ENCODE measurements at places on chromosomes 6 and 20.

GRCh38 chr6:163970846-163971564 lies 556.5 kb downstream of the QKI start:
- no peak for DNase-seq

DNA sequence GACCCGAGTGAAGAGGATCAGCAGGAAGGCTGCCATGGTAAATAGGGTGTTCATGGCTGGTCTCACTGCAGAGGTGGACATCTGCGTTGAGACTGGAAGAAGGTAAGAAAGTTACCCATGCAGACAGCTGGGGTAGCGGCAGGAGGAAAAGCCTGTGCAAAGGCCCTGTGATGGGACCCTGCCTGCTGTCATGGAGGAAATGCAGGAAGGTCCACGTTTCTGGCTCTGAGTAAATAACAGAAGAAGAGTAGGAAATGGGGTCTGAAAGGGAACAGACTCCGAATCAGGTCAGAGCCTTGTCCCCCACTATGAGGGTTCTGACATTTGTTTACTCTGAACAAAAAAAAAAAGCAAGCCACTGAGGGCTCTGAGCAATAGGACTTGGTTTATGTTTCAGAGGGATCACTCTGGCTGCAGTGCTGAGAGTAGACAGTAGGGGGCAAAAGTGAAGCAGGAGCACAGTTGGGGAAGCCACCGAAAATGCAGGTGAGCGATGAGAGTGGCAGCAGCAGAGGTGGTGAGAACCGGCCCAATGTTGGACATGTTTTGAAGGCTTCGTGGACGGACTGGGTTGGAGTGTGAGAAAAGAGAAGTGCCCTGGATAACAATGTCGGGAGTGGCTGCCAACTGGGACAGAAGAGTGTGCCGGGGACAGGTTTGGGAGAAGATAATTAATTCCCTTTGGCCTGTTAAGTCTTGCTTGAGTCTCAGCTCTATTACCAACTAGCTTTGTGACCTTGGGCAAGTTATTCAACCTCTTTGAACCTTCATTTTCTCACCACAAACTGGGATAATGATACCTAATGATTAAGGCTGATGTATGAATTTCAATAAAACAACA lies 57.9 kb upstream of the MAP7 start:
- peak; percentile 56 for DNase-seq

DNA sequence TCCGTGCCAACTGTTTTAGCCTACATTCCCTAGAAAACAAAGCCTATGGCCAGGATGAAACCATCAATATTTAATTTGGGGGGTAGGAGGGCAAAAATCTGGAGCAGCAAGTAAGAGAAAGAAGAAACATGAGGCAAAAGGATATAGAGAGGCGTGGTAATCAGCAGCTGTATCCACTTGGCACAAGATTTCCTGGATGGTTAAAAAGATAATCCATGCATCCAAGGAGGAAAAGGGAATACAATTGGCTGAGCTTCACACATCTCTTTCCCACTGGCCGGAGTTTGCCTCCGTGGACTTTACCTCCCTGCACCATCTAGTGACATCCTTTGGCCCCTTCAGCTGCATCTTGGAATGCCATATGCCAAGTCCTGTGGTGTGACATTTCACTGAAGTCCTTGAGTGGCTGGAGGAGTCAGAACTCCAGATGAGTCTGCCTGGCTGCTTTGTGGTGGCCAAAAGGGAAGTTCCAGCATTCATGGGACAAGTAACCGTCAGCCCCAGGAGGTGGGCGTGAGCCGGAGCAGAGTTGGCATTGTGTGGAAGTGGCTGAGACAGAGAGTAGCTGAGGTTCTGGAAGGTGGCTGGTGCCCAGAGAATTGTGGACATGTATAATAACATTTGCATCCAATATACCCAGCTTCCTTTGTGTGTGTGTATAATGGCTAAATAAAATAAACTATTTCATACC lies 13.7 kb upstream of the TMX4 start:
- DNase-seq: no peak

GRCh38 chr6:3273707-3274521 lies 15.2 kb downstream of the PSMG4 start:
- no peak for DNase-seq

GRCh38 chr6:122734529-122735395 lies 44.8 kb upstream of the FABP7 start:
- DNase-seq: no peak

- DNase-seq: no peak
Observed at GRCh38 chr6:149064001-149064659, 253.4 kb upstream of the TAB2 start.

DNA sequence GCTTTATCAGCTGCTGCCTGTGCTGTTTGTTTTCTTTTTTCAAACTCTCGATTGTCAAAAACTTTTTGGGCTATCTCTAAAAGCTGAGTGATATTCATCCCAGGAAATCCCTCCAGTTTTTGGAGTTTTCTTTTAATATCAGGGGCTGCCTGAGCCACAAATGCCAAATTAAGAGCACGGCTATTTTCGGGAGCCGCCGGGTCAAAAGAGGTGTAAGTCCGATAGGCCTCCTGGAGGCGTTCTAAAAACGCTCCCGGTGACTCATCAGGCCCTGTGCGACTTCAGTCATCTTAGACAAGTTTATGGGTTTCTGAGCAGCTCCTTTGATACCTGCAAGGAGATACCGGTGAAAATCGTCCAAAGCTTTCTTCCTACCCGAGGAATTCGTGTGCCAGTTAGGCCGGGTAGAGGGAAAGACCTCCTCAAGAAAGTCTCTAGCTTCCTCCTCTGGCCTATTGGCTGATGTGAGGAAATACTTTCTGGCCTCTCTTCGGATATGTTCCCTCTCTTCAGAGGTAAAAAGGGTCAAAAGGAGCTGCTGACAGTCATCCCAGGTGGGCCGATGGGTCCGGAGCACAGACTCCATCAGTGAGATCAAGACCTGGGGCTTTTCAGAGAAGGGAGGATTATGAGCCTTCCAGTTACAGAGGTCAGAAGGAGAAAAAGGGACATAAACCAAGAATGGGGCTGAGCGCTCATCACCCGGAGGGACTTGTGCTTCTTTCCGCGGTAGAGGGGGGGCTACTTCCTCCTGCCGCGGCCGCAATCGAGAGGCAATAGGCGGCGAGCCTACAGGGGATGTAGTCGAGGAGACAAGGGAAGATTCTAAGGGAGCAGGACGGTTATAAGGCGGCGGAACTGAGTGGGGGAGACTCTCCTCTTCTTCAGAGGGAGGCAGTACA lies 151.1 kb downstream of the TRIM27 start:
- no peak for DNase-seq

DNA sequence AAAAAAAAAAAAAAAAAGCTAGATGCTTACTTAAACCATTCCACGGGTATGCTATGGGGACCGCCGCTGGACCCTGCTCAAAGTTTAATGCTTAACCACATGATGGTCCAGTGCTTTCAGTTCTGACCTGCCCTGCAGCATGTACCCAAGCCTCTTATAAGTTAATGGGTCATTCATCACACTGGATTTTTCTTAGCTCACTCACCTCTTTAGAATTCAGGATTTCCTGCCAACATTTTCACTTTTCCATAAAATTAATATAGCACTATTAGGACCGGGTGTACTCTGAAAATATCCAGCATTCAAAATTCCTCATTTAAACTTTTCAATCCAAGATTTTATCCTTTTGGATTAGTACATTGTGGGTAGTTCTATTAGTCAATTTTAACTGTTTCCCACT lies 140.8 kb downstream of the ALDH8A1 start:
- DNase-seq: no peak

- DNase-seq: no peak
Observed at GRCh38 chr20:38227420-38228360, 32.8 kb downstream of the KIAA1755 start.

DNA sequence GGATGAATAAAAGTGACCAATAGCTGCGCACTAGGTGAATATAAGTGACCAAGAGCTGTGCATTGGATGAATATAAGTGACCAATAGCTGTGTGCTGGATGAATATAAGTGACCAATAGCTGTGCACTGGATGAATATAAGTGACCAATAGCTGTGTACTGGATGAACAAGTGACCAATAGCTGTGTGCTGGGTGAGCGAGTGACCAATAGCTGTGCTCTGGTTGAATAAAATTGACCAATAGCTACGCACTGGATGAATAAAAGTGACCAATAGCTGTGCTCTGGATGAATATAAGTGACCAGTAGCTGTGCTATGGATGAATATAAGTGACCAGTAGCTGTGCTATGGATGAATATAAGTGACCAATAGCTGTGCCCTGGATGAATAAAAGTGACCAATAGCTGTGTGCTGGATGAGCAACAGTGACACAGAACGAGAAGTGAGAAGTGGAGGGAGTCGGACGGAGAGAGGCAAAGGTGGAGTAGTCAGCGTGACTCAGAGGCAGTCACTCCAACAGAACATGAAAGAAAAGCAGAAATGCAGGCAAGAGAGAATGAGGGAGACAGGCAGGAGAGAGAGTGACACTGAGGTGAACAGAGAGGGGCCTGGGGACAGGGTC lies 38.5 kb downstream of the RBM38 start:
- no peak for DNase-seq

DNA sequence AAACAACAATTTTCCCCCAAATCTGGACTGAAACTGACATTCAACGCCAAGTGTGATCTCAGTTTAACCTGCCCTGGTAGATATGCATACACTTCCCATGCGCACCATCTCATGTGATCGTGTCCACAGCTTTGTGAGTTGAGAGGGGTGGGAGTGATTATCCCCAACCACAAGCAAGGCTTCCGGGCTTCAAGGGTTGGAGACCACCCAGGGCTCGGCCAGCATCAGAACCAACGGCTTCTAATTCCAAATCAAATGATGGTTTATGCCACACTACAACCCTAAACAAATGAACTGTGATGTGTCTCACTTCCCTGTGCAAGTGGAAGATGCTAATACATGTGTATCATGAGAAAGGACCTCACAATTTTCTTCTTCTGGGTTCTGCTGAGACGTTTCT lies 515 bp upstream of the TGM3 start:
- no peak for DNase-seq

DNA sequence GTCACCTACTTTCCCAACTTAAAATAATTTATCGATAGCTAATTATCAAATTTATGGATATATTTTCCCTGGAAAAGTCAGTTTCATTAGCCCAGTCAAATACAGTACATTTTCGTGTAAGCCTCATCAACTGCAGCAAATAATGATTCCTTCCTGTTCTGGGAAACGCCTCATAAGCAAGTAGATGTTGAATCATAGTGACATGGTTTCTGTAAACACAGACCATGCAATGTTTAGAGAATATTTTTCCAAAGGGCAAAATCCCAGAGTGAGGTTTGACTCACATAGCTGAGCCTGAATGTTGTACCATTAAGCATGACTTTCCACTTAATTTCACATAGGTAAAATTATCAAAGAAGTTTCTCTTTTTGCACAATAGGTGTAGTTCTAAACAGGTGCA lies 16.7 kb upstream of the VNN1 start:
- no peak for DNase-seq

GRCh38 chr6:64988148-64988547 lies 718.9 kb downstream of the EYS start:
- no peak for DNase-seq

DNA sequence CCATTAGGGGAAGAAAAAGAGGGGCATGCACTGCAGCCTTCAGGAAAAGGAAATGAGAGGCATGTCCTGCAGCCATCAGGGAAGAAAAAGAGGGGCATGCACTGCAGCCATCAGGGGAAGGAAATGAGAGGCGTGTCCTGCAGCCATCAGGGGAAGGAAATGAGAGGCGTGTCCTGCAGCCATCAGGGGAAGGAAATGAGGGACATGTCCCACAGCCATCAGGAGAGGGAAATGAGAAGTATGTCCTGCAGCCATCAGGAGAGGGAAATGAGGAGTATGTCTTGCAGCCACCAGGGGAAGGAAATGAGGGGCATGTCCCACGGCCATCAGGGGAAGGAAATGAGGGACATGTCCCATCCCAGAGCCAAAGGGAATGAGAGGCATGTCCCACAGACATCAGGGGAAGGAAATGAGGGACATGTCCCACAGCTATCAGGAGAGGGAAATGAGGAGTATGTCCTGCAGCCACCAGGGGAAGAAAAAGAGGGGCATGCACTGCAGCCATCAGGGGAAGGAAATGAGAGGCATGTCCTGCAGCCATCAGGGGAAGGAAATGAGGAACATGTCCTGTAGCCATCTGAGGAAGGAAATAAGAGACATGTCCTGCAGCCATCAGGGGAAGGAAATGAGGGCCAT lies 52.0 kb downstream of the PSMB1 start:
- DNase-seq: no peak

DNA sequence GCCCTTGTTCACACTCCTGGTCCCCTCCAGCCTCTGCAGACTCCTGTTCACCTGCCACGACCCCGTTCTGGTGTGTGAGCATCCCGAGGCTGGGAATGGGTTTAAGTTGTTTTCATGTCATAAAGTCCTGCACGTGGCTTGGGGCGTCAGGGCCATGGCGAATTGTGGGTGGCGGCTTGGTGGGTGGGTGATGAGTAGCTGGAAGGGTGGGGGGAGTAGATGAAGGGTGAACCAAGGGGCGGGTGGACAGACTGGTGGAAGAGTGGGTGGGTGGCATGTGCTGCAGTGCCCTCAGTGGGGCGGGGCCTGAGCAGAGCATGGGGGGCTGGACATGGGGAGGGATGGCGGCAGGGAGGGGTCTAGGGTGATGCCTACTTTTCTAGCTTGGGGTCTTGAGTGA lies 54.3 kb downstream of the DLGAP4 start:
- no peak for DNase-seq

DNA sequence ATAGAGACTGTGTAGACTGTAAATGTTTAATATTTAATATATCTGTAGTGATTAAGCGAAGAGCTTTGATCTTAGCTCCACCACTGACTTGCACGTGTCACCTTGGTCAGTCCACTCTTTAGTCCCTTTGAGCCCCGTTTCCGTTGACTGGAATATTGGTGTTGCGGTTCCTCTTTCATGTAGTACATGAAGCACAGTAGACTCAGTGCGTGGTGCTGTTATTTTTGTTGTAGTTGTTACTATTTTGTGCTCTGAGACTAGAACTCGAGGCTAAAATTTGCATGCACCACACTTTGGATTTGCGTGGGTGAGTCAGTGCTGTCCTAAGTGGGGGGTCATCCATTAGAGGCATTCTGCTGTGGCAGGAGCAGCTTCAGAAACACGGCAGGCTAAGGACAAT lies 291.4 kb downstream of the QKI start:
- DNase-seq: no peak

- no peak for DNase-seq
Observed at GRCh38 chr6:139364302-139364981, 10.0 kb downstream of the CITED2 start.

GRCh38 chr20:9475456-9475855 lies 38.9 kb upstream of the LAMP5 start:
- DNase-seq: no peak

- no peak for DNase-seq
Observed at GRCh38 chr6:155939253-155939652, 483.6 kb upstream of the NOX3 start.

- DNase-seq: no peak
Observed at GRCh38 chr20:16846006-16846405, 97.8 kb downstream of the OTOR start.

- no peak for DNase-seq
Observed at GRCh38 chr6:12039540-12040459, 27.7 kb downstream of the HIVEP1 start.

- DNase-seq: no peak
Observed at GRCh38 chr6:11367638-11368199, 135.3 kb upstream of the NEDD9 start.

GRCh38 chr20:14888134-14888533 lies 550.7 kb upstream of the FLRT3 start:
- no peak for DNase-seq

- no peak for DNase-seq
Observed at GRCh38 chr6:75150685-75151412, 55.0 kb downstream of the COL12A1 start.

Measured in activated naive CD4-positive, alpha-beta T cell (primary cell).